ENCODE measurements at places on chromosomes 1 and 21. TPM values are rescaled to one million over a fixed set of nuclear protein-coding genes. Genes with fewer than 3 reads are reported as not detected.

GRCh38 chr1:86708920-86709319, 4.5 kb downstream of the SH3GLB1 start:
- DNase-seq, result no peak

GRCh38 chr1:198253259-198253658, 96.5 kb downstream of the NEK7 start:
- DNase-seq, result no peak

GRCh38 chr1:246128494-246129069, 378.5 kb downstream of the SMYD3 start:
- no peak for DNase-seq

Gene HHIPL2
- 0.12 TPM for total RNA-seq
